ENCODE measurements at places on chromosomes 3 and 15. TPM values are rescaled to one million over a fixed set of nuclear protein-coding genes. Genes with fewer than 3 reads are reported as not detected.

DNA sequence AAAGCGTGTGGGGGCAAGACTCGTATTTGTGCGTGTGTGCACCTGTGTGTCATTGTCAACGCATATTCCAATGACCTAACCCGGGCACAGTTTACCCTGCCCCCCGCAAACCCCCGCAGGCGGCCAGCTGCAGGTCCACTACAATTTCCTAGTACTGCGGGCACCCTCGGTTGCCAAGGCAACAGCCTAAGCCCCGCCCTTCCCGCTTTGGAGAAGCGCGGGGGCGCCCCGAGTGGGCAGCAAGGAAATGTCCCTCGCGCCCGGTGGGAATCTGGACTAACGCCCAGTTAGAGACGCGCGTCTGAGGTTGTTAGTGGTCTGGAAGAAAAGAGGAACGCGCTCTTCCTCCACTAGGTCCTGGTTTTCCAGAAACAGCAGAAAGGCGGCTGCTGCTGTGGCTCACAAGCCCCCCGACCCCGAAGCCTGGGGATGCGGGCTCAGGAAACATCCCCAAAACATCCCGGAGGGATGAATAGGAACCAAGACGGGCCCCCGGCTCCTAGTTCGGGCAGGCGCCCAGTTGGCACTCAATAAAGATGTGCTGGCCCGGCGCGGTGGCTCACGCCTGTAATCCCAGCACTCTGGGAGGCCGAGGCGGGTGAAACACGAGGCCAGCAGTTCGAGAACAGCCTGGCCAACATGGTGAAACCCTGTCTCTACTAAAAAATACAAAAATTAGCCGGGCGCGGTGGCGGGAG is 1.1 kb downstream of the ABHD14A start:
- DNase-seq, result peak; percentile 91

DNA sequence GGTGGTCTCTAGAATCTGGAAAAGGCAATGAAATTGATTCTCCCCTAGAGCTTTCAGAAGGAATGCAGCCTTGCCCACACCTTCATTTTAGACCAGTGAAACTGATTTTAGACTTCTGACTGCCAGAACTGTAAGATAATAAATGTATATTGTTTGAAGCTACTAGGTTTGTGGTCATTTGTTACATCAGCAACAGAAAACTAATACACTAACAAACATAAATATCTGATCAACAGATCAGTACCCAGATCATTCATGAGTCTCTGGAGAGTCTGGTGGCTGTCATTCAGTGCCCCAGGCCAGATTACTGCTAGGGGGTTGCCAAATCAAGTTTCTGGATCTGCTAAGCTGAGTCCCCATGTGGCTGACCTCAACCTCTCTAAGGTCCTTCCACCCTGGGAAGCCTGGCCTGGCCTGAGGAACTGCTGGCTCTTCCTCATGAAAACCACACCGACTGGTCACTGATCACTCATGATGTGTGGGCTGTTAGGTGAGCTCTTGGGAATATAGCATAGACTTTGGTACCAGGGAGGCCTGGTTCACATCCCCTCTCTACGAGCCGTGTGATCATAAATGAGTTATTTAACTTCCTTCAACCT is 11.1 kb upstream of the LACTB start:
- DNase-seq, result no peak

DNA sequence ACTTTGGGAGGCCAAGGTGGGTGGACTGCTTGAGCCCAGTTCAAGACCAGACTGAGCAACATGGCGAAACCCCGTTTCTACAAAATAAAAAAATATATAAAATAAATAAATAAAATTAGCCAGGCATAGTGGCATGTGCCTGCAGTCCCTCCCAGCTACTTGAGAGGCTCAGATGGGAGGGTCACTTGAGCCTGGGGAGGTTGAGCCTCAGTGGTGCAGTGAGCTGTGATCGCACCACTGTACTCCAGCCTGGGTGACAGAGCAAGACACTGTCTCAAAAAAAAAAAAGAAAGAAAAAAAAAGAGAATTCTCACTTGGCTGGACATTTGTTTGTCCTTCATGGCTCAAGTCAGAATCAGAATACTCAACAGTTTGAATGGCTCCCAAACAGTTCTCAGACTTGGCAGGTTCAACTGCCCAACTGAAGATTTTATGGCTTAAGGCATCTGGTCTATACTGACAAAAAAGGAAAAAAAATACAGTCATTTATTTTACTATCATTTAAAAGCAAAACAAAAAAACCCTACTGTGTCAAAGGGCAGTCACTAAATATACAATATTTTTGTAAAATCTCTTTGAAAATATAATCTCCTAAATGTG is 106.6 kb downstream of the FBXL22 start:
- DNase-seq, result no peak

- no peak for DNase-seq
Measured at GRCh38 chr15:87848012-87848411, 408.5 kb downstream of the NTRK3 start.

DNA sequence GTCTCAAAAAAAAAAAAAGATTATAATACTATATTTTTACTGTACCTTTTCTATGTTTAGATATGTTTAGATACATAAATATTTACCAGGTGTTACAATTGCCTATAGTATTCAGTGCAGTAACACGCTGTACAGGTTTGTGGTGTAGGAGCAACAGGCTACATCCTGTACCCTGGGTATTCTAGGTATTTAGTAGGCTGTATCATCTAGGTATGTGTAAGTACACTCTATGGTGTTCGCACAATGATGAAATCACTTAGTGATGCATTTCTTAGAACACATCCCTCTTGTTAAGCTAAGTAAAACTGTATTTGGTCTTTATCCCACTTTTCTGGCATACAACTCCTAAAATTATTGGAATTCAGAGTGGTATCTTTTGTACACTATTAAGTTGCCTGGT is 77.8 kb downstream of the CDC25A start:
- no peak for DNase-seq

GRCh38 chr3:52614689-52615088 is 71.0 kb downstream of the PBRM1 start:
- no peak for DNase-seq

DNA sequence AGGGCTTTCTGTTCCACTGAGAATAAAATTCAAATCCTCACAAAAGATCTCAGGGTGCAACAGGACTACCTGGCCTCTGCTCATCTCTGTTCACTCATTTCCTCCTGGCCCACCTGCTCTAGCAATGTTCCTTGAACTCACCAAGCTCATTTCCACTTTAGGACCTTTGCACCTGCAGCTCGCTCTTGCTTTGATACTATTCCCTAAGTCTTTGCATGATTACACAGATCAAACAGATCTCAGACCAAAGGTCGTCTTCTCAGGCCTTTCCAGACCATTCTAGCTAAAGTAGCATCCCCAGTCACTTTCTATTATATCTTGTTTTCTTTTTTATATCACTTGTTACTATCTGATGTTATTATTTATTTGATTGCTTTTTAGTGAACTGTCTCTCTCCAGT is 54.7 kb downstream of the B3GNT5 start:
- no peak for DNase-seq

DNA sequence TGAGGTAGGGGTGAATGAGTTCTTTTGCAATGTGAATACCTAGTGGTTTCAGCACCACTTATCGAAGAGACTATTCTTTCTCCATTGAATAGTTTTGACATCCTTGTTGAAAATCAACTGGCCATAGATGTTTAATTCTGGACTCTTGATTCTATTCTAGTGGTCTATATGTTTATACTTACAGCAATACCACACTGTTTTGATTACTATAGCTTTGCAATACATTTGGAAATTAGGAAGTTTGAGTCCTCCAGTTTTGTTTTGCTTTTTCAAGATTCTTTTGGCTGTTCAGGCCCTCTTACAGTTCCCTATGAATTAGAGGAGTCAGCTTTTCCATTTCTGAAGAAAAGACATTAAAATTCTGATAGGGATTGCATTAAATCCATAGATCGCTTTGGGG is 30.1 kb downstream of the MAP1A start:
- DNase-seq, result no peak

- no peak for DNase-seq
Measured at GRCh38 chr3:66555214-66555844, 54.5 kb upstream of the LRIG1 start.

- DNase-seq, result no peak
Measured at GRCh38 chr15:71192816-71193215, 77.5 kb downstream of the THSD4 start.

Gene ZNF80
- not detected for total RNA-seq

Gene STARD9
- 5.4 TPM for total RNA-seq

Gene ARNT2
- total RNA-seq, result 4.7 TPM

Gene MCF2L2
- 0.72 TPM for total RNA-seq

All from suprapubic skin (tissue), 4 donors.